ENCODE measurements at places on chromosomes 3 and 15.

DNA sequence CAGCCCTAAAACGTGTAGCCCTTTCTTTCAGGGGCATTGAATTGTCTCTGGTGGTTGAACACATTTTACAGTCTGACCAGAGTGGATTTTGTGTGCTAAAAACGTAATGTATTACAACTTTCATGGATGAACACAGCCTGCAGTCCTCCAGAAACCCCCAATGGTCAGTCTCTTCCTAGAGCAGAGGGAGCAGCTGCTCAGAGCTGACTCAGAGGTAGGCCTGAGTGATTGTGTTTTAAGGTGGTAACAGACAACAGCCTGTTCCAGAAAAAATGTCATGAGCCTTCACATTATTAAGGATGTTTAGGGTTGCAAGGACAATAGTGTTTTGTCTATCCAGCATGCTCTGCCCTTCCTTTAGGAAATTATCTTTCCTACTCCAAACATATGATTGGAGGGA is 34.5 kb upstream of the CTNNB1 start:
- no peak for DNase-seq

GRCh38 chr3:32934150-32934742 is 17.2 kb upstream of the CCR4 start:
- DNase-seq, result no peak

DNA sequence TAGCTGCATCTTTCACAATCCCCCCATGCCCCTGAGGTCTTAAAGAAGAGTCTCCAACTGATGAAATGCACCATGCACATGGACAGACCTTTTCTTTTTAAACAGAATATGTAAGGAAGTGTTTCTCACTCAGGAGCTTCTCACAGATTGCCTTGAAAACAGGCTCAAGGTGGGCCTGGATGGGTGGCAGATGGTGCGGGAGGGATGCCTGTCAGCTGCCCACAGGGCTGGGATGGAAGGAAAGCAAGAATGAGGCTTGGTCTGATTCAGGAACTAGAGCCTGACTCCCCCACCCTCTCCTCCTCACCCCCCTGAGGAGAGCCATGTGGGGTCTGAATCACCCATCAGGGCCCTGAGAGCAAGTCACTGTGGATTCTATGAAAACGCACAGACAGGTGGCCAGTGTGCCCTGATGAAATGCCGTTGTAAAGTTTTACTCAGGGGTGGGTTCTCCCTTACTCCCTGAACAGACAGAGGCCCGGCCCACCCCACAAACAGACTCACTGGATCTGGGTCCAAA is 67.2 kb downstream of the UMPS start:
- no peak for DNase-seq

GRCh38 chr3:31476209-31476608 is 56.5 kb upstream of the STT3B start:
- DNase-seq, result no peak

- DNase-seq, result no peak
Observed at GRCh38 chr15:78398076-78398825, 39.8 kb upstream of the IREB2 start.

GRCh38 chr3:52915294-52915693 is 17.9 kb upstream of the STIMATE start:
- DNase-seq, result no peak

GRCh38 chr3:143811602-143812001 is 36.7 kb downstream of the SLC9A9 start:
- no peak for DNase-seq

GRCh38 chr3:59150039-59150438 is 100.2 kb upstream of the CFAP20DC start:
- no peak for DNase-seq

- DNase-seq, result no peak
Observed at GRCh38 chr15:83682476-83683088, 28.7 kb downstream of the ADAMTSL3 start.

DNA sequence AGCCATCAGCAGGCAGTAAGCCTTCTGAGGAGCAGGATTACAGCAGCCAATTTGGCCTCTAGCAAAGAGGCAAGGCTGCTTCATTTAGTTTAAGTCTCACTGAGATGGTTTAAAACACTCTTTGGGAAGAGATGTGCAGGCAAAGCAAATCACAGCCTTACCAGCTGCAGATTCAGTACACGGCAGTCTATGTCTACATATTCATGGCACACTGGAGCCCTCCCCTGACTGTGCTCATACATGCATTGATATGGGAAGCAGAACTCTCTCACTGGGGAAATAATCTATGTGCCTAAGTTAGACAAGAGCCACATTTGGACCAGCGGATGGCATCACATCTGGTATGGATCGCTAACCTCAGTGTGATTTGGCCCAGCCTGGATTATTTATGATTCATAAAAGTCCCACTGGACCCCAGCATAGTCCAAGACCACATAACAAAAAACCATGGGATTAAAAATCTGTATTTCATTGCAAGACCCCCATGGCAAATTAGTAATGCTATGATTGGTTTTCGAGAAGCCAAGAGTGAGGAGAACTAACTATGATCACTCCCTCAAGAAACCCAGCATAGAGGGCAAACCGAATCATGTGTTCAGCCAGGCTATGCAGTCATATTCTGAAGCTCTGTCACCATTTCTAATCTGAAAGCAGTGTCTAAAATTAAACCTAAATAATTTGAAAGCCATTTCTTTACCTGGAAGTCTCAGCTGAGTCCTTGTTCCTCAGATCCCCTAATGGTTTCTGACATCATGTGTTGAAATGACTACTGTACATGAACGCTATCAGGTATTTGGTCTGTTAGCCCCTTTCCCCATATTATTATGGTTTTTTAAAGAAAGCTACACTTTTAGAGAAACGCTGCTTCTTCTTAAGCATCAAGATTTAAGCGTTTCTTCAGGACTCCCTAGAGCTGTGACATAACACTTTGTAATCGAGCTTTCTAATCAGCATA is 1.2 kb downstream of the PRICKLE2 start:
- DNase-seq, result no peak

Measured in effector memory CD4-positive, alpha-beta T cell (primary cell).